ENCODE measurements at places on chromosomes 12 and 14.

GRCh38 chr12:90062799-90063198 lies 354.2 kb upstream of the ATP2B1 start:
- peak; percentile 19 for DNase-seq

GRCh38 chr12:110560946-110561345 lies 22.2 kb downstream of the PPTC7 start:
- DNase-seq = no peak

GRCh38 chr12:57479043-57479375 lies 657 bp downstream of the ARHGAP9 start:
- no peak for DNase-seq

GRCh38 chr14:23414906-23415820 lies 7.1 kb upstream of the MYH6 start:
- DNase-seq = no peak

- DNase-seq = no peak
Measured at GRCh38 chr14:90905531-90905930, 89.3 kb upstream of the TTC7B start.

DNA sequence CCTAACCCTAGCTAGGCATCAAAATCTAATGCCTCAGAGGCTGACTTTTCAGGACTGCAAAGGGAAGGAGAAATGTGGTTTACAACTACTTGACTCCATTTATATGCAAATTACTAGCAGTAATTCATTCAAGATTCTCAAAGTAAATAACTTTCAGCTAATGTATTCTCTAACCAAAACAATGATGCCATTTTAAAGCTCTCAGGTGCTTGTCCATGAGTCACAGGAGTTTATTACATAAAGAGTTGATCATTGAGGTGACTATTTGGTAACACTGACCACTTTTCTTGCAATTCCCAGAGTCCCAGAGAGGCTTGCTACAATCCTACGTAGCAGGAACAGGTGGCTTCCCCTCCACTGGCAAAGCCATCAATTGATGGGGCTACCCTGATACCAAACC lies 109.0 kb upstream of the SLC35F4 start:
- no peak for DNase-seq

DNA sequence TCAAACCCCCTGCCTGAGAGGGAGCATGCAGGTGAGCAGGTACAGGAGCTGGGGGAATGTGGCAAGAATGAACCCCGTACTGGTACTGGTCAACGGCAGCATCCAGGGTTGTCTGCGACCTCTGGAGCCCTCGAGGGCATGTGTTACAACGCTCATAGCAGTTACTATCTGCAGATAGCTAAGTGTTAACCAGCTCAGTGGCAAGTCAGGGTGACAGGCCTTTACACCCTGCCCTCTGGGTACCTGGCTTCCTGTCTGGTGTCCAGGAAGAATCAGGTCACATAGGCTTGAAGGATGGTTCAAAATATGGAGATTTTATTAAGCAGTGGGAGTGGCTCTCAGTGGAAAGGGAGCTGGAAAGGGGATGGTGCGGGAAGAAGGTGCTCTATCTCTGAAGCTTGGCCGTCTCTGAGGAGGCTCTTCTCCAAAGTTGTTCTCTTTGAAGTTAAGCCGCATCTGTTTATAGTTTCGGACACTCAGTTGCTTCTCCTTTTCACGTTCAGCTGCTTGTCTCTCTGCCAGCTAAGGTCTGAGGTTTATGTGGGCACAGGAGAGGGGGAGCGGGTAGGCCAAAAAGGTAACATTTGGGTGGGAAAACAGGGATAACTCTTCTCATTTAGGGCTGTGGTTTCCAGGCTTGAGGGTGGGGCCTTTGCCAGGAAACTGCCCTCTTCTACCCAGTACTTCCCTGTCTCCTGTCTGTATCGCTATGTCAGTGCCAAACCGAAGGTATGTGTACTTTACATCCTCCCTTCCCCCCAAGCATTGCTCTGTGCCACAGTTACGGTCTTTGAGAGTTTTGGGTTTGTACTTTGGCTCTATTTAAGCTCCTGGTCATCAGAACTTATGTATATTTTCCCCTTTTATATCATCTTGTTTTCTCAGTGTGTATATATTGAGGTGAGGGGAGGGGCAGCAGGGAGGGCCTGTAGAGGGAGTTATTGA lies 305.8 kb downstream of the RGS6 start:
- no peak for DNase-seq
